ENCODE measurements at places on chromosomes 12 and 14.

DNA sequence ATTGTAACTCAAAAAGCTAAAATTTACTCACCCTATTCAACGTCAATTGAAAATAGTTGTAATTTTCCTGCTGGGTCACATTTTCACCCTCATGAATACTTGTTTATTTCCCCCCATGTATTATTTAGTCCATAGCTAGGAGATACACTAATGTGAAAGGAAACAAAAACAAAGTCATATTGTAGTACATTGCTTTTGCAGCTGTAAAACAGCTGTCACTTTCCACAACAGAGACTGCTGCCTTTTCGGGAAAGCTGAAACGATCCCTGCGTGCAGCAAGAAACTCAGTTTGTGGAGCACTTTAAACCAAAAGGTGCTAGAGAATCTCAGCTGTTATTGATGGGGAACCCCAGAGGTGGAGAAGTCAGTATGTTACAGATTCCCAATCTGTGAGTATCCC is 4.3 kb downstream of the RACGAP1 start:
- no peak for DNase-seq

DNA sequence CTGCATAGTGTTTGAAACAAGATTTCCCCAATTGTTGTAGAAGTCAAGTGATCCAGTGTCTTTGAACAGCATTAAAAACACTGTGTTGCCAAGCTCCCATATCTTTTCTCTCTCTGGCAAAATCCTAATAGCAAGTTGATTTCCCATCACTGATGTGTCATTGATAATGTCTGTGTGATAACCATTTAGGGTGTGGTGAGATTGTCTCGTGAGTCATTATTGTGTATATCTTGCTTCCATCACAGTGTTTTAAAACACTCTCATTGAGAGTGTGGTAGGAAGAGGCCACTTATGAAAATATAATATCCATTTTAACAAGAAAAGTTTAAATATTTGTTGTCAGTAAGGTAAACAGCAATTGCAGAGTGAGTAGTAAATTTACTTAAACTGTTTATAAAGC is 74.7 kb downstream of the PRORP start:
- no peak for DNase-seq

GRCh38 chr12:22334410-22335100 is at the start of gene ST8SIA1:
Gene ST8SIA1 (minus strand): TSS chr12:22334707. CDS start chr12:22334232, 475 bp downstream.
- peak; percentile 42 for DNase-seq

- DNase-seq = no peak
Observed at GRCh38 chr12:66232263-66232662, 43.2 kb downstream of the IRAK3 start.

DNA sequence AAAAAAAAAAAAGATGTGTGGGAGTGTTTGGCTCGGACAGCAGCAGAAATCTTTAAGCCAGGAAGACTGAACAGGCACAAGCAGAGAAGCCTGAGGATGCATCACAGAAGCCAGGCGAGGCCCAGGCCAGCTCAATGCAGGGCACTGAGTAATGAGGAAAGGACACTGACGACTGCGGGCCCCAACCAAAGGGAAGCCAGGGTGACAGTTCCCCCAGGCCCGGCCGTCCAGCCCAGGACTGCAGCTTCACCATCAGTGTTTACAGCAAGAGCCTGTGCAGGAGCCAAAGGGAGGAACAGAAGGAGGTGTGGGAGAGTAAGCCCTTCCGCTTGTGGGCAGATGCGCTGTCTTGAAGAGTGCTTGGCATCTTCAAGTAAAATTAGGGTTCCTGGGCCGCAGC is 205.3 kb upstream of the SFSWAP start:
- no peak for DNase-seq

Measured in stimulated activated CD4-positive, alpha-beta T cell treated with anti-CD3 and anti-CD28 coated beads, Interleukin-4, amount 100 ng/mL, for 48 hours (primary cell).